ENCODE measurements at places on chromosomes 12 and 14.

- no peak for DNase-seq
Observed at GRCh38 chr14:105315941-105316576, 1.5 kb downstream of the PACS2 start.

DNA sequence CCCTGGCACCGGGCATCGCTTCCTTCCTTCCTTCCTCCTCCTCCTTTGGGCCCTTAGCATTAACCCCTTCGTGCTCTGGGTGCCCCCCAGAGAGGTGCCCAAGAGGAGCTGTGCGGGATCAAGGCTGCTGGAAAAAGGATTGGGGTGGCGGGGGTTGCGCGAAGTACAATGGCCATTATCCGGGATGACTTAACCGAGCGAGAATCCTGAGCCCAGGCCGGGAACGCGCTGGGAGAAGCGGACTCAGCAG lies 2.8 kb downstream of the DHH start:
- no peak for DNase-seq

- DNase-seq: no peak
Observed at GRCh38 chr14:97723819-97724218, 926.6 kb downstream of the VRK1 start.

DNA sequence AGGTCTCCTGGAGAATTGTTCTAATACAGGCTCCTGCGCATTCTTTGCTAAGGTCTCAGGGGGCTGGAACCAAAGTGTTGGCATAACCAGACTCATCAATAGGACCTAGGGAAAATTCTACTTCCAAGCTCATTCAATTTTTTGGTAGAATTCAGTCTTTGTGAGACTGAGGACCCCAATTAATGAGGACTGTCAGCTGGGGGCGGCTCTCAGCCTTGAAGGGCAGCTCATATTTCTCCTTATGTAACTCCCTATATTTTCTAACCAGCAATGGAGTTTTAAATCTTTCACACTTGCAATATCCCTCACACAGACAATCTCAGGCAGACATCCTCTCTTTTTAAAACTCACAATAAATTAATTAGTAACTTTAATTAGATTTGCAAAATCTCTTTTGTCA lies 476.4 kb upstream of the LRFN5 start:
- no peak for DNase-seq

DNA sequence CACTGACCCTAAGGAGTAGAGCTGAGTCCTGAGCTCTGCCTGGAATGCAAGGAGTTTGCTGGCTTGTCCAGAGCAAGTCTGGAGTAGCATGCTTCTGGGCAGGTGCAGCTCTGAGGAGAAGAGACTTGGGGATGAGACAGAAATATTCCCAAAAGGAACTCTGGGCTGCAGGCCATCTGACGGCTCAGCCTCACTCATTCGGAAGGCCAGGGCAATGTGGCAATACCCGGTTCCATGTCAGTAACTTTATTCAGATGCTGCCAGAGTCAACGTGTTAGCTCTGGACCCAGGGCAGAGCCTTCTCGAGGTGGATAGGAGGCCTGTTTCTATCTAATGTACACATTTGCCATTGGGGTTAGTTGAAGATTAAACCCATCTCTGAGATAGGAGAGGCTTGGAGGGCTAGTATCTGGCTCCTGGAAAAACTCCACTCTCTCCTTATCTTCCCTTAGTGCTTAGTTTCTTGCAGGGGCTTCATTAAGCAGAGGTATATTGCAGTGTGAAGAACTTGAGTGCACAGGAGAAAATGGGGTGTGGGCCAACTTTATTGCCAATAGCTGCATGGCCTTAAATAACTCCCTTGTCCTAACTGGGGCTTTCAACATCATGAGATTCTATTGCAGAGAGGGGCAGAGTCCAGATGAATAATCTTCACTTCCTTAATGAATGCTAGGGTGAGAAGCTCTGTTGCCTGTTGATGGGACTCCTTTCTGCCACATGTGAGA lies 65.6 kb downstream of the NTF3 start:
- no peak for DNase-seq

DNA sequence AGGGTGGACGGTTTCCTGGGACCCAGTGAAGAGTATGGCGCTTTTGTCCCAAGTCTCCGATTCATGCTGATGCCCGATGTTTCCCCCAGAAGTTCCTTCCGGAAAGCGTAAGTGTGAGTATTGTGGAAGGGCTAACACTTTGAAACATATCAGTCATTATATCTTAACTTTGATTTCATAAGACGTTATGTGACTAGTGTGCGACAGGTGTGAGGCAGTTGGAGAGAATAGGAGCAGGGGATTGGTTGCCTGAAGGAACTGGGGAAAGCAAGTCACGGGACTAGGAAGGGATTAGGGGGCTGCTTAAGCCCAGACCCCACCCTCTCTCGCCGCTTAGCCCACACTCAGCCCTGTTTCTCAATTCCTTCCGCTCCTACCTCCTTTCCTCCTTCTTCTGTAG lies 154.9 kb downstream of the CHST11 start:
- DNase-seq: no peak

GRCh38 chr12:50394469-50395029 lies 1.9 kb downstream of the FAM186A start:
- DNase-seq: no peak

GRCh38 chr14:96252999-96253539 lies 2.9 kb upstream of the BDKRB1 start:
- no peak for DNase-seq

DNA sequence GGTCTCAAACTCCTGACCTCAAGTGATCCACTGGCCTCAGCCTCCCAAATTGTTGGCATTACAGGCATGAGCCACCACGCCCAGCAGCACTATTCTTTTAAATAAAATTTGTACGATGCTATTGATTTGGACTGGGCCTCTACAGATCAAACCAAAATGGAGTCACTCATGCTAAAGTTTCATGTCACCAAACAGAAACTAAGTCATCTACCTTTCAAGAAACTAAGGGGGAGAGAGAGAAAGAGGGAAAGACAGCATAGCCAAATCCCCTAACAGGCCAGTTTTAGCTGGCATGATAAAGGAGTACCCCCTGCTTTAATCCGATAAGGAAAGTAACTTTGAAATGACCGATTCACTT lies 23.1 kb upstream of the STK38L start:
- no peak for DNase-seq

GRCh38 chr12:94239332-94239993 lies 91.1 kb downstream of the PLXNC1 start:
- DNase-seq: no peak

DNA sequence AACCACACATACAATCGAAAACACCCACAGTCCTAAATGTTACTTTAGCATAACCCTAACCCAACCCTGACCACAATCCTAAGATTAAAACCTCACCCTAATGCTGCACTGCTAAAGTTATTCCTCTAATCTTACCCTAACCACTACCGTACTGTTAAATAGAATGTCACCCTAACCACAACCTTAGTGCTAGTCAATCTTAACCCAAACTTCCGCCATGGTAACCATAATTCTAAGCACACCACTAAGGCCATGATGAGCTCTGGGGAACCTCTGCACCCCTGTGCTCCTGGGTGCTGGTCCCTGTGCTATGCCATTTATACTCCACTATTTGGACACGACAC lies 38.0 kb downstream of the LTBP2 start:
- no peak for DNase-seq

GRCh38 chr12:27999970-28000369 lies 27.4 kb upstream of the PTHLH start:
- no peak for DNase-seq

GRCh38 chr14:30798961-30799360 lies 75.4 kb upstream of the COCH start:
- DNase-seq: no peak

DNA sequence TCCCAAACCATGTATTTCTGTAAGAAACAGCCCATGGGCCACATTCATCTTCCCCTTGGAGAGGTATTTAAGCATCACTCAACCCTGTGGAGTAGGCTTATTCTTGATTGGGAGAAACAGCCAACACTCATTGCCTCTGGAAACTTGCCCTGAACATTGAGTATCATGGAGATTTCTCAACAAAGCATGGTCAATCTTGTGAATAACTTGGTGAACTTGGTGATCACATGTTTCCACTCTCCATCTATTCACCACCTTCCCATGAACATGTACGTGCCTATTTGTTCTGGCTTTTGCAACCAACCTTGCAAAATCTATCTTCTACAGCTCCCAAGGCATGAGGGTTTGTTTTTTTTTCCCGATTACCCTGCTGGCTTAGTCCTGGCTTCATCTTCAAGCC lies 163.2 kb downstream of the PAH start:
- DNase-seq: no peak

DNA sequence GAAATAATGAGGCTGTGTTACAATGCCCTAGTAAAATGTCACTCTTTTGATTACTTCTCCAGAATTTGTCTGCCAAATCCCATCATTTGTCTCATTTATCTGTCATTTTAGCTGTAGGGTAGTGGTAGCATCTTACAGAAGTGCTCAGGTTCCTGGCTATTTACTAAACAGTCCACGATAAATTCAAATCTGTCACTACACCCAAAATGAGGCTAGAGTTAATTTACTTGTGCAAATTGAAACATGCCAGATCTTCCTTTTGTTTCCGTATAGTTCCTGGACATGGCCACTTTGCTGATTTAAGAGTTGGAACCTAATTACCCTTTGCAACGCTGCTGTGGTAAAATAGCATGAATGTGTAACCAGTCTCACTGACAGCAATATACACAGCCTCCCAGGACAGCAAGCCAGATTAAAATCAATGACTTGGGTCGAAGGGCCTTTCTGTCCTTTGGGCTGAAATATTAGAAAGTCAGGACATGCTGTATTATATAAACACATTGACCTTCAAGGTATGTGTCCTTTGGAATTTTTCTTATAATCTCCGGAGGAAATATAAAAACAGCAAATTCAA lies 485.4 kb downstream of the MDGA2 start:
- DNase-seq: no peak

DNA sequence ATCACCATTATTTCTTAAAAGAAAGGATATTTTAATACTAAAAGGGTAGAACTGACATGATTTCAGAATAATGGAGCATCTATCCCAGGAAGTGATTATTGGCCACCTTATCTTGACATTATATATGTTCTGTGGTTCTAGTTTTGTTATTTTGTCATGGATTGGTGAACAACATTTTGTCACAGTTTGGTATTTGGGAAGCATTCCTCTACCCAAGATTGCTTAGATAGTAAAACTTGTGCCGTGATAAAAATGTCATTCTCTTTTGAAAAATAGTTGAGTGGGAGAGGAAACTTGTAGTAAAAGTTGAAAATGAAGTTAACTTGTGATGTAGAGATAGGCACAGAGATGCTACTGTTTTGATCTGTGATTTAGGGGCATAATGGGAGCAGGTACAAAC lies 65.7 kb downstream of the TMX1 start:
- DNase-seq: no peak

GRCh38 chr14:105532735-105533141 lies 6.4 kb downstream of the TMEM121 start:
- DNase-seq: no peak

DNA sequence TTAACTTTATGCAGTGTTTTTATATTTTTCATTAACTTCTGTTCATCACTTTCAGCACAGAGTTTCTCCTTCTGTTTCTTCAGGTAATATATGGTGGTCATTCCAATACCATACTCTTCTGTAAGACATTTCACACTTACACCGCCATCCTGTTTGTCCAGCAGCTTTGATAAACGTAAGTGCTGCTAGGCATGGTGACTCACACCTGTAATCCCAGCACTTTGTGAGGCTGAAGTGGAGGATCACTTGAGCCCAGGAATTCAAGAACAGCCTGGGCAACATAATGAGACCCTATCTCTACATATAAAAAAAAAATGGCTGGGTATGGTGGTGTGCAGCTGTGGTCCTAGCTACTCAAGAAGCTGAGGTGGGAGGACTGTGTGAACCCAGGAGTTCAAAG lies 55.8 kb downstream of the EXOC5 start:
- no peak for DNase-seq

GRCh38 chr12:74120644-74121043 lies 417.0 kb upstream of the ATXN7L3B start:
- DNase-seq: no peak

DNA sequence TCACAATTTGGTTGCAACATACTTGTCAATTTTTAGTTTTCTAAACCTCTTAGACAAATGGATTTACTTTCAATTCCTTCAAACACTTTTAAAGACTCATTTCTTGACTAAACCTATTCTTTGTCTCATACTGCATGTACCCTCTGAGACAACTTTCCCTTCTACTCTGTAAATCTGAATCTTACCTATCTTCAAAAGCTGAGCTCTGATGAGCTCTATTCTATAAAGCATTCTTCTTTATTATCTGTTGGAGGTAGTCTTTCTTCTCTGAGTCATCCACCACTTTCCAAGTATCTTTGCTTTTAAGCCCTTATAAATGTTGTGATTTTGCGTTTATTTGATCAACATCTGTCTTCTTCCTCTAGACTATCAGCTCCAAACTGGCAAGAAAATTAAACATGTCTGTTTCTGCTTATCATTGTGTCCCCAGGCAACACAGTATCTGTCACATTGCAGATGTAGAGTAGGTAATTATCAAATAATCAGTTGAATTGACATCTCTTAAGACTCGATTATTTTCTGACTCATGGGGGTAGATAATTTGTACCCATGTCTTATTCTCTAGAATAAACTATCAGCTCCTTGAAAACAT lies 265.6 kb upstream of the FAR2 start:
- no peak for DNase-seq

GRCh38 chr14:67996235-67996634 lies 176.7 kb downstream of the RAD51B start:
- no peak for DNase-seq

DNA sequence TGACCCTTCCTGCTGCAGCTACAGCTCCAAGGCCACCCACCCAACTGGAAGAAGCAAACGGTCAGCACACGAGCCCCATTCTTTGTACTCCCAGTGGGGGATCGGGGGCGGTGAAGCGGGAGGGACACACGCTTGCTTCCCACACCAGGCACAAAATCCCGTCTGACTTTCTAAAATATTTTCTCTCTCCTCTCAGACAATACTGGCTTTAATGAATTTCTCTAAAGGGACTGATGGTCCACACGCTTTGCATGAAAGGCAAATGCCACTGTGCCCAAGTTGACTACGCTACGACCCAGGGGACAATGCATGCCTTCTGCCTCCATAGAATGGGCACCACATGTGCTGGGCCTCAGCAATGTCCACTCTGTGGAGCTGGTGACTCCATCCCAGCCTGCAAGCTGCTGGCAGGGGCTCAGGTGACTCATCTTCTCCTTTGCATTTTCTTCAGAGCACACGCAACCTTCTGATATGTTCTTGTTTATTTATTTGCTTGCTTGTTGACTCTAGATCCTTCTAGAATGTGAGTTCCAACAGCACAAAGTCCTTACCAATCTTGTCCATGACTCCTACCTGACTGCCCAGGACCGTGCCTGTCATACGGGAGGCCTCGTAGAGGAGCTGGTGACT lies 15.6 kb downstream of the SYNE3 start:
- DNase-seq: no peak

GRCh38 chr12:6957741-6958608 lies 6.8 kb downstream of the PTPN6 start:
- DNase-seq: no peak
